ENCODE measurements at places on chromosomes 12 and 14.

DNA sequence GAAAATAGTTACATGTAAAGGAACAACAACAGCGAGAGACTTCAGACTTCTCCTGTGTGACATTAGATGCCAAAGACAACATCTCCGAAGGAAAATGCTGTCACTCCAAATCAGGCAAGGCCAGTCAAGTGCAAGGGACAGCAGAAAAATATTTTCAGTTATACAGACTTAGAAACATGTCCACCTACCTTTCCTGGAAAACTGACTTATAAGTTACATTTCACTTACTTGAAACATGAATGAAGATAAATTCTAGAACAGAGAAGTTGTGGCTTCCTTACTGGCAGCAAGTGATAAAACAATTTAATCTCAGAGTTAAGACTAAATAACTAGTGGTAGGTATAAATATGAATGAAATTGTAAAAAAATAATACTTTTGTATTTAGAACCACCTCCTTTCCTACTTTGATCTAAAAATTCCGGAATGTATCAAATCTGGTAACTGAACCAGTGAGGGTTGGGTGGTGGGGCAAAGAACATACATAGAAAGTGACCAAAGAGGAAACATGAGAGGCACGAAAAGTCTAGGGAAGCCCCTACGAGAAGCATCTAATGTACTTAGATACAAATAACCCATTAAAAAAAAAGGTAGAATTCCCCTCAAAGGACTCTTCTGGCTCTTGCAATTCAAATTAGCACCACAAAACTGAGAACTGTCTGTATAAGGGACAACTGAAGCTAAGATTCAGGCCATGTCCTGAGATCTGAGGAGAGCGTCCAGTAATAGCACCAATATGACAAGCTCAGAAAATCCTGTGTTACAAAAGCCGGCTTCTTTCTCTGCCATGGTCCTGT, 21.2 kb downstream of the MTHFD1 start:
- no peak for DNase-seq

DNA sequence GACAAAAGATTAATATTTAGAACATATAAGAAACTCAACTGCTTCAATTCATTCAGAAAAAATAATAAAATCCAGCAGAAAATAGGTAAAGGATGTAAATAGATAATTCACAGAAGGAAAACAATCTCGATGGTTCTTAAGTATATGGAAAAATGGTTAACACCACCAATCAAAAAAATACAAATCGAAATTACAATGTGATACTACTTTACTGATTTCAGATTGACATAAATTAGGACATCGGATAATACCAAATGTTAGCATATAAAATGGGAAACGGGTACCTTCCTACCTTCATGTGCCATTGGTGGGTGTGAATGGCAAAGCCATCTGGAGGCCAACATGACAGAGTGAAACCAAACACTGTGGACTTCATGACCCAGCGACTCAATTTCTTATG, 1.6 kb upstream of the PPP4R4 start:
- no peak for DNase-seq

GRCh38 chr14:33609582-33609981, 341.3 kb downstream of the EGLN3 start:
- DNase-seq, result no peak

DNA sequence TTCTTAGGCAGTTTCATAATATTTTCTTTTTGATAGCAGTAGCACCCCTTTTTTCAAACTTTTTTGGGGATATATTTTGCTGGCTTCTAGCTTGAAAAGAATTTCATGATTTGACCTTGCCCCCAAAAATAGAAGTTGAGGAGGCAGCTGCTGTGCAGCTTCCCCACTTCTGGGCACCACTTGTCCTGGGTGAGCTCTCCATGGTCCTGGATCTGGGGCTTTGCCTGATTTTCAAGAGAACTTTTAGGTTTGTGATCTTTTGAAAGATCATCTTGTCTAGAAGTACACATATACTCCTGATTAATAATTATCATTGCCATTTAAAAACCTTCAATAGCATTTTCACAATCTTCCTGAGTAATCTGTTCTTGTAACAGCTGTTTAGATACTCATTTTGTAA, 271.6 kb downstream of the NPAS3 start:
- no peak for DNase-seq

GRCh38 chr14:106436310-106436905, 910.0 kb downstream of the TMEM121 start:
- peak; percentile 79 for DNase-seq

DNA sequence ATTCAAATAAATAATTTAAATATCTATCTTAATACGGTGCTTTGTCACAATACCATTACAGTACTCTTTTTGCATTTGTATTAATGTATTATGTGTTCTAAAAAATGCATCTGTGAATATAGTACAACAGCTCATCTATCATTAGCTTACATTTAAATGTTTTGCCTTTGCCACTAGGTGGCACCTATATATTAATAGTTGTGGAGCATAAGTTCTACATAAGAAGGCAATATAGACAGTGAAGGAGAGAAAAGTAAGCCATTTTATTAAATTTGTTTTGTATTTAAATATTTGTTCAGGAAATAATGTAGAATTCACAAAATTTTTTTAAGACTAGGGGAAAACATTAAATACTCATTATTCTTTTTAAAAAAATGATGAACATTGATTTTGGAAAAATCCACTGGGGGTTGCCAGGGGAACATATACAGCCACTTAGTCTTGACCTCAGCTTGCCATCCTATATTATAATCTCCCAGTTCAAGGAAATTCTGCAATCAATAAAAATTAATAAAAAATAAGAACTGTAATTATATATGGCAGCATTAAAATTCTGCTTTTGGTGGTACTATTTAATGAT, 9.8 kb downstream of the CCER1 start:
- no peak for DNase-seq

DNA sequence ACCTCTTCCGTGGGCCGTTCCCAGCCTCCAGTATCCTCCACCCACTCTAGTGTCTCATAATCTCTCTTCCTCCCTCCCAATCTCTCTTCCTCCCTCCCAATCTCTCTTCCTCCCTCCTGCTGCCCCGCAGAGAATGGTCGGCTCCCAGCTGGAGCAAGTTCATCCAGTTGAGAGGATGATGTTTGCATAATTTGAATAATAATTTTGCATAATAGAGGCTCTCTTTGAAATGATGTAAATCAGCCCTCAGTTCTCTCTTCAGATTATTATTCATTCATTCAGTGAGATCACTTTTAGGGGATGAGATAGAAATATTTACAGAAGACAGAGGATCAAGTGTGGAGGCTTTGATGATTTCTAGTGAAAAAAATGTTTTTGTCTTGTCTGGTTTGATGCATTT, 125.0 kb downstream of the PTPN11 start:
- DNase-seq, result no peak

DNA sequence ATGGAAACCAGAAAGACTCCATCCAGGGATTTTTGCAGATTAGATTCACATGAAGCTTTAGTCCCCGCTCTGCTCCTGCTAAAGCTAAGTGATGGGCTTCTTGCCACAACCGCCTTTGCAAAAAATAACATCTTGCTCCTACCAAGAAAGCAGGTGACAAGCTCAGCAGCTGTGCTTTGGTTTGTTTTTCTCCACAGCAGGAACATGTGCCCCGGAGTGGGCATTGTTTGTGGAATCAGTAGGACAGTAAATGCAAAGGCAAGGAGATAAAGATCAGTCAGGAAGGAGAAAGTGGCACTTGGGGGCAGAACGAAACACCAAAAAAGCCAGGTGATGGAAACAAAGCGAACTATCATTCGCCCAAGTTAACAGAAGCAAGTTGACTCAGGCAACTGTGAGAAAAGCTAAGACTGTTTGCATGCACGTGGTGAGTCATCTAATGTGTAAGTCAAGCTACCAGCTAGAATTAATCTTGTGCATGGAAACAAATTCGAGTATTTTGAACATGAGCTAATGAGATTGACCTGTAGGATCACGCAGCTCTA, 165.5 kb upstream of the PLXNC1 start:
- DNase-seq, result peak; percentile 24

DNA sequence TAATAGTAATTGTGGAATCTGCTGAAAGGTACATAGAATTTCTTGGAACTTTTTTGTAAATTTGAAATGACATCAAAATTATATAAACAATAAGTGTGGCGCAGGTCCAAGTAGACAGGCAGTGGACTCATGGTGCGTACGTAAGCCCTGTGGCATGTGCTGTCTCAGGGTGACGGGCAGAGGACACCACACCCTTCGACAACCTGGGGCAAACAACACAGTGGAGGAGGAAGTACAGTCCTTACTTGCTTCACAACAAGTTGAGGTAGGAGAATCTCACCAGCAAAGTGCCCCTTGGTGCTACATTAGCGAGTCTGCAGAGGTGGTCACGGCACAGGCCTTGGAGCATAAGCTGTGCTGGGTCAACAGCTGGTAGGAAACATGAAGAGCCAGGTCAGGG, 180.9 kb downstream of the AEBP2 start:
- DNase-seq, result no peak

- no peak for DNase-seq
Measured at GRCh38 chr14:50311337-50311971, 575 bp downstream of the L2HGDH start.

DNA sequence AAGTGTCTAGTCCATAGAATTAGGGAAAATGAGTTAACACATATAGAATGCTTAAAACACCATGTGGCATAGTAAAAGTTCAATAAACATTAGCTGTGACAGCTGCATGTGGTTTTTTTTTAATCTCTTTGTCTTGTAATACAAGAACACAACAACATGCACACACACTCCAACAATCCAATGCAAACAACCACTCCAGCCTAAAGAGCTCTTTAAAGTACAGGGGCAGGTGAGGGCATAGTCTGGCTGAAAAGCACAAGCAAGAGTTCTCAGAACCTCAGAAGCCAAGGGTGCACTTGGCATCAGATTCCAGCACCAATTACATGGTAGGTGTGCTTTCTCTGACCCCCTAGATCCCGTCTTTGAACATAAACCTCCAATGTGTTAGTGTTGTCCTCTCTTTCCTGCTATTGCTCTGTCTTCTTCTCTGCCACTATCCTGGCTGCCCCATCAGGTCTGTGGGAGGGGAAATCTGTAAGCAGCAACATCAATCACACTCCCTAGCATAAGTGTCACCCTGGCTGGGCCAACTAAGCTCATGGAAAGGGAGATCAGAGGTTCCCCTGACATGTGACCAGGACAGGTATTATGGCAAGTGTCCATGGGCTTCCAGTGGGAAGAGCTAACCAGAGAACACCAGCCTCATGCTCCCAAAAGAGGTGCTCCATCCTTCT, 91.0 kb downstream of the SLC8A3 start:
- DNase-seq, result no peak

DNA sequence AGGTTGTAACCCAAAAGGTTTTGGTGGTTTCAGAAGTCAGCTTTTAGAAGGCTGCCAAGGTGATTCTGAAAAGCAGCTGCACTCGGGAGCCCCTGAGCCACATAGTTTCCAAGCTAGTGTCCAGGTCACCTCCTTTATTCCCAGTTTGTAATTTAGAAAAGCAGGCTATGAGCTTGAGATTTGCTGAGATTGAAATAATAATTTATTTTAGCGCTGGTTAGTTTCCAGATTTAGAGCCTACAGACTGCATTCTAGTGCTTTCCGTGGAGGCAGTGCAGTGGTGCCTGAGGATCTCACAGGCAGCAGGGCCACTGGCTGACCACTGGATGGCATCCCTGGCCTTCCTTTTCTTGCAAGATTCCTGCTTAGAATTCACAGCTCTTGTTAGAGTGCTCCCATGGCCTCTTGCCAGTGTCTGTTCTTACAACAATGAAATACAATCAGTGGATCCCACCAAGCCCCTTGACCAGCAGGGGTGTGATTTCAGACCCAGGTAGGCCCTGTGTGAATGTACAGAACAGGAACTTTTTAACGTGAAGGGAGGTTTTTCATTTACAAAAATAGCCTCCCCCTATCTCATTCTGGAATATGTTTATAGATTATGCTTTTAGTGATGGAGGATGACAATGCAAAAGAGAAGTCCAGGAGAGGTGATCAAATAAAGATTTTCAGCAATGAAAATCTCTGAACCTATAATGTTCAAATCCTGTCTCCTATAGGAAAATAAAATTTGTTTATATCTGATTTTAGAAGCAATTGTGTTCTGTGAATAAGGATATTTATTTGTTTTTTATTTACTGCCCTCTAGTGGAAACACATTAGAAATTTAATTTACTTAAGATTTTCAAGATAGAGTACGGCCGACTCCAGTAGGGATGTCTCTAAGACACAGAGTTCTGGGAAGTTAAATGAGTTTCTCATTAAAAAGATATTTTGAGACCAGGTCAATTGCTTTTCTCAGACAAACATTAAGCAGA, 362.1 kb upstream of the STXBP6 start:
- DNase-seq, result no peak

- DNase-seq, result no peak
Measured at GRCh38 chr12:128817111-128818015, 6.4 kb downstream of the SLC15A4 start.

DNA sequence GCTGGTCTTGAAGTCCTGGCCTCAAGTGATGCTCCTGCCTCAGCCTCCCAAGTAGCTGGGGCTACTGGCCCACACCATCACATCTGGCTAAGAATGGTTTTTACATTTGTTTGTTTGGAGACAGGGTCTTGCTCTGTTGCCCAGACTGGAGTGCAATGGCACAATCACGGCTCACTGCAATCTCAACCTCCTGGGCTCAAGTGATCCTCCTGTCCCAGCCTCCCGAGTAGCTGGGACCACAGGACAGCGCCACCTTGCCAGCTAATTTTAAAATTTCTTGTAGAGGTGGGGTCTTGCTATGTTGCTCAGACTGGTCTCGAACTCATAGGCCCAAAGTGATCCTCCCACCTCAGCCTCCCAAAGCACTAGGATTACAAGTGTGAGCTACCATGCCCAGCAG, 28.6 kb upstream of the TSPAN9 start:
- DNase-seq, result no peak

DNA sequence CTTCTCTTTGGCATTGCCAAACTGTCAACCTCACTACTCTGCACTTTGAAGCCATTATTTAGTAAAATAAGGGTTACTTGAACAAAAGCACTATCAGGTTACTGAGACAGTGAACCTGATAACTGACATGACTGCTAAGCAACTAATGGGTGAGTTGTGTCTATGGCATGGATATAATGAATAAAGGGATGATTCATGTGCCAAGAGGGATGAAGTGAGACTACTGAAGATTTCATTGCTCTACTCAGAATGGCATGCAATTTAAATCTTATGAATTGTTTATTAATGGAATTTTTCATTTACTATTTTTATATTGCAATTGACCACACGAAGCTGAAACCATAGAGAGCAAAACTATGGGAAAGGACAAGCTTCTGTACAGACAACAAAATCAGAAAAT, 74.4 kb downstream of the CEP128 start:
- no peak for DNase-seq

GRCh38 chr12:27178723-27179399, 65.2 kb upstream of the STK38L start:
- no peak for DNase-seq

GRCh38 chr12:2879853-2880252, 2.8 kb downstream of the RHNO1 start:
- DNase-seq, result no peak

- peak; percentile 47 for DNase-seq
Measured at GRCh38 chr14:69615496-69616407, 4.4 kb downstream of the SUSD6 start.

- no peak for DNase-seq
Measured at GRCh38 chr14:69561893-69562292, 12.8 kb downstream of the CCDC177 start.
